GM18507 (cell line): ENCODE measurements at places on chromosomes 16 and 17.

DNA sequence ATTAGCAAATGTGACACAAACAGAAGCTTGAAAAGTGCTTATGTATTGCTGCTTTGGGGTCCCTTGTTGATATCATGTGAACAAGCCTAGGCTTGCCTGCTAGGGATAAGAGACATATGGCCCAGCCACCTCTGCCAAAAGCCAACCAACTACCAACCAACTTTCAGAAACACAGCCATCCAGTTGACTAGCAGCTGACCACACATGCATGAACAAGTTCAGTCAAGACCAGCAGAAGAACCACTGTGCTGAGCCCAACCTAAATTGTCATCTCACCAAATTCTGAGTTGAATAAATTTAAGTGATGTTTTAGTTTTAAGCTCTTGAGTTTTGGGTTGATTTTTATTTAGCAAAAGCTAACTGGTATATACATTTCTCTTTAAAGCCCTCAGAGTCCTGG lies 3.5 kb downstream of the ERN2 start:
- DNase-seq = no peak

GRCh38 chr17:59810894-59811153 lies 81.9 kb downstream of the TUBD1 start:
- DNase-seq = no peak

DNA sequence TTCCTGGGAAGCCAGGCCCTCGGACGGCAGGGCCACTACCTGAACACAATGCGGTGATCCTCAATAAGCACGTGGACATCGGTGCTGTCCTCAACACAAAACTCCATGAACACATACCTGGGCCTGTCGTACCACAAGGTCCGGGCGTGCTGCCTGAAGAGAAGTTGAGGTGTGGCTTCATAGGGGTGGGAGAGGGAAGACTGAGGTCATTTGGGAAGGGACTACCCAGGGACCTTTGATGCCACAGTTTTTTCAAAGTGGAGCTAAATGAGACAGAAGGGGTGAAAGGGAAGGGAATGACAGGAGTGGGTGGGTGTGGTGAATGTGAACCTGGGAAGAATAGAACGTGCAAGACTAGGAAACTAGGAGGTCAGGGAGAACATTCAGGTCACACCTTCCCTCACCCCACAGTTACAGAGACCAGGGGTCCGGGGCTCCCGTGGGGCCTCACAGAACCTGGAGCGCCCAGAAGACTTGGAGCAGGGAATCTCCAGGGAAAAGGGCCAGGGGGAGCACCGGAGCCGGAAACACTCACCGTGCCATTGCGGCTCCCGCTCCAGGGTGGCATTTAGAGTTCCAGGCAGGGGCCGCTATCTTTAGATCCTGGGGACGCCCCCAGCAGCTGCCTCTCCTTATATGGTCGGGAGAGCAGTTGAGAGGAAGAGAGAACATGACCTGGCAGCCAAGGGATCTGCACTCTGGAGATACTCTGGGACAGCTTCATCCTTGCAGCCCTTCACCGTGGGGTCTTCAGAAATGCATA lies at the start of gene PTGES3L:
Gene PTGES3L (minus strand): TSS at position 570 of the 763 bp plus-strand sequence. CDS start 27 bp downstream, at position 543.
- DNase-seq = no peak

DNA sequence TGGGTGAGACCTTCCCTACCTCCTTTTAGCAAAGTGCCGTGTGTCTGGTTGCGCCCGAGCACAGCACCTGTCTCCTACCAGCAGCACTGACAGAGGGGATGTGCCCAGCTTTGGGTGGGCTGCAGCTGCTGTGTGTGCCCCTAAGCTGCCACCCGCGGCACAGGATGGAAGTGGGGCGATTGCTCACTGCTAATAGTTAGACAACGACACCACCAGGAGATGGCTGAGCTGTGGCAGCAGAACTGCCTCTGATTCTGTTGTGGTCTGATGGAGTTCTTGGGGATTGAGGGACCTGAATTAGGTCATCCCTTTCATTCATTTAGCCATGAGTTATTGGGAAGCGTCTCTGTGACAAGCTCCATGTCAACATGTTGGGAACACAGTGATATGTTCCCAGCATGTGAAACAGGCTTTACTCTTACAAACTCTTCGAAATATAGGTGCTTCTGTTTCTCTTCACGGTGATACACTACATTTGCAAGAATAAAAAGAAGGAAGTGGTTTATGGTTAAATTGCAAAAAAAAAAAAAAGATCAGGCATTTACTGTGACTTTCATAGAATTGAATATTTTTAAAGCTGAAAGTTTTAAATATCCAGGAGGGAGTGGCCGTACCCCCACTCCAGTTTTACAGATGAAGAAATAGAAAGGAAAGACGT lies 184.4 kb downstream of the MAF start:
- DNase-seq = no peak

DNA sequence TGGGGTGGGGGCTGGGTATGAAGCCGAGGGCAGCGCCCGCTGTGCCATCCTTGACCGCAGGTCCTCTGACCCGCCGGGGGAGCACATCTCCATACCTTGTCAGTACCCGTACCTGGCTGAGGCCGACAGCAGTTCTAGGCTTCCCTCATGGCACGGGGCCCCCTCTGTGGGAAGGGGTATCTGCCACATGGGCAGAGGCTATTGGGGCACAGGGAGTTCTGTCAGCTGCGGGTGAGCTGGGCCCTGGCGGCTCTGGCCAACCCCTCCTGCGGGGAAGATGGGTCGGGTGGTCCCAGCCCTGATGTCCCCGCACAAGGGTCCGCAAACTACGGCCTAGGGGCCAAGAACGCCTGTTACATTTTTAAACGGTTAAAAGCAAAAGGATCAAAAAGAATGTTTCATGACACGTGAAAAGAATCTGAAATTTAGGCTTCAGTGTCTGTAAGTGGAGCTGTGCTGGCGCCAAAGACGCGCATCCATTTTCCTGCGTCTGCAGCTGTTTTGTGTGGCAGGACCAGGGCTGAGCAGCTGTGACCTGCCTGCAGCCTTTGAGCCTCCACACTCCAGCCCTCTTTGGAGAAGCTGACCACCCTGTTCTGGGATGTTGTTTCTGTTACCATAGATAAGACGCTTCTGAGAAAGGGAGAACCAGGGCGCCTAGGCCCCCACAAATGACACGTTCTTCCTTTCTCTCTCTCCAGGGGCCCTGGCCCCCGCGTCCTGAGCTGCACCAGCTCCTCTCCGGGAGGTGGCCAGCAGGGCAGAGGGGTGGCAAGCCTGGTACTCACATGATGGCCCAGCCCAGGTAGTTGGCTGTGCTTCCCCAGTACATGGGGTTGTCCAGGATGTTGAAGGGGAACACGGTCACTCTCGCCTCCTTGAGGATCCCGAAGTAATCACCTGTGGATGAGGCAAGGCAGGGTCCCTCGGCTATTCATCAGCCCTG lies 12.7 kb upstream of the RASD1 start:
- no peak for DNase-seq

DNA sequence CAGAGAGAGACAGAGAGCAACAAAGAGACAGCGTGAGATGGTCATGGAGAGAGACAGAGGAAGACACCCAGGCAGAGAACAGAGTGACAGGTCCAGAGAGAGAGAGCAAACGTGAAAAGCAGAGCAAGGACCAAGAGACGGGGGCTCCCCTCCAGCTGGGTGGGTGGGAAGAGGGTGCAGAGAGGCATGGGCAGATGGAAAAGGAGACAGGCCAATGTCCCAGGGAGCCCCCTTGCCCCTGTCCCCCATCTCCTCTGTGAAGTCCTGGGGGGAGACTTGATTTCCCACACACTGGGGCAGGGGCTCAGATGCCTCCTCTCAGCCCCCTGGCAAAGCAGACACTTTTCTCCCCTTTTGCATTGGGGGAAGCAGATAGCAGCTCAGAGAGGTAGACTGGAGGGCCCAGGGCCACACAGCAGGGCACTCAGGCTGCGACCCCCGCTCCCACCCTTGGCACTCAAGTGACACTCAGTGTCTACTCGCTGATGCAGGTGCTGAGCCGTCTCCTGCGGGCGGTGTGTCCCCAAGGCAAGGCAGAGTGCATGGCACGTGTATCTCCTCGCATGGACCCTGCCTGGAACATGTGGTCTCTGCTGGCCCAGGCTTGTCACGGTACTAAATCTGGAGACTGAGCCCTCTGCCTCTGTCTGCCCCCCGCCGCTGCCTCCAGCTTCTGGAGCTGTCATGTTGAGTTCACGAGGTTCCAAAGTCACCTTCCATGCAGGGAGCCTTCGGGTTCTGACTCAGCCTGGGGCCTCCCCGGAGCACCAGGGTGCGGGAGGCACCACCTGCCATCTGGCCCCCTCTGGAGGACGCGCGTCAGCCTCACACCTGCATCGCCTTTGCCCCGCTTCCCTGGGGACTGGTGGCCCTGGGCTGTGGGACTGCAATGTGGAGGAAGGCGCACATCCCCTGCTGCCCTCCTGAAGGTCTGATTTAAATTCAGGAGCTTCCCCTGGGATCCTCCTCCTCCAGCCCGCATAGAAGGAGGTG lies 215.9 kb upstream of the GSE1 start:
- no peak for DNase-seq

- DNase-seq = no peak
Observed at GRCh38 chr17:79803421-79803996, 6.6 kb upstream of the CBX8 start.

GRCh38 chr16:6682142-6682811 lies 650.4 kb upstream of the RBFOX1 start:
- DNase-seq = no peak

DNA sequence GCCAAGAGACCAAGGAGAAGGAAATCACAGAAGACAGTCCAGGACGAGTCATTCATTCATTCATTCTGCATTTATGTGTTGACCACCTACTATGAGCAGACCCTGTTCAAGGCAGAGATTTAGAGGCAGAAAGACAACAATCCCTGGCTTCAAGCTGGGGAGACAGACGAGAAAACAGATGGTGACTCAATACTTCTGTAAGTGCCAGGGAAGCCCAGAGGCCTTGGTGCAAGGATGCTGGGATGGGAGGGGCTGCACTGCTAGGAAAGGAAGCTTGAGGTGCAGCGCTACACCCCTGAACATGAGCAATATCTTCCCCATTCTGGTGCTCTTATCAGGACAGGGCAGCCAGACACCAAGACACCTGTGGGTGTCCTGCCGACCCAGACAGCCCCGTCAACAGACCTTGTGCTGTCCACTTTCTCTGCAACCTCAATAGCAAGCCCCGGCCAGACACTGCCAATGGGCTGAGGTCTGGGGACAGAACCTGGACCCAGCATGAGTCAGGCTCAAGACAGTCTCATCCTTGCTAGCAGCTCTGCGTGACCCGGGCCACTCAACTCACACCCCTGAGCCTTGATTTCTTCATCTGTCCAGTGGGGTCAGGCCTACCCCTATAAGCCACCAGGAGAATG lies 163.5 kb downstream of the COPRS start:
- no peak for DNase-seq

GRCh38 chr16:48409839-48410632 lies 24.8 kb upstream of the SIAH1 start:
- DNase-seq = no peak

DNA sequence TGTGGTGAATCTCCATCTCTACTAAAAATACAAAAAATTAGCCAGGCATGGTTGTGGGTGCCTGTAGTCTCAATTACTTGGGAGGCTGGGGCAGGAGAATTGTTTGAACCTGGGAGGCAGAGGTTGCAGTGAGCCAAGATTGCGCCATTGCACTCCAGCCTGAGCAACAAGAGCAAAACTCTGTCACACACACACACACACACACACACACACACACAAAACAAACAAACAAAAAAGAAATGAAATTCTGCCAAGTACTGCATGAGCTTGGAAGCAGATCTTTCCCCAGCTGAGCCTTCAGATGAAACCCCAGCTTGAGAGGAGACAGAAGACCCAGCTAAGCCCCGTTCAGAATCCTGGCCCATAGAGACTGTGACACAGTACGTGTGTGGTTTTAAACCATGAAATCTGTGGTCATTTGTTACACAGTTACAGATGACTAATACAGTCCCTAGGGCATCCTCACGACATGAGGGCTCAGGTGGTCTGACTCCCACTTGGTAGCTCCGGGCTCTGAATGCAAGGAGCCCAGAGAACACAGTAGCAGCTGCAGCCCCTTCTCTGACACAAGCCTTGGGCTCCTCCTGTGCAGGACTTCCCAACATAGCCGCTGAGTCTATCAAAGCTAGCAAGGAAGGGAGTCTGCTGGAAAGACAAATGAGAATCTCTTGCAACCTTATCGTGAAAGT lies 132.8 kb downstream of the SEC14L1 start:
- DNase-seq = no peak

- DNase-seq = no peak
Observed at GRCh38 chr16:23124315-23124714, 24.9 kb downstream of the USP31 start.

GRCh38 chr16:29024278-29024677 lies 39.4 kb downstream of the LAT start:
- no peak for DNase-seq

DNA sequence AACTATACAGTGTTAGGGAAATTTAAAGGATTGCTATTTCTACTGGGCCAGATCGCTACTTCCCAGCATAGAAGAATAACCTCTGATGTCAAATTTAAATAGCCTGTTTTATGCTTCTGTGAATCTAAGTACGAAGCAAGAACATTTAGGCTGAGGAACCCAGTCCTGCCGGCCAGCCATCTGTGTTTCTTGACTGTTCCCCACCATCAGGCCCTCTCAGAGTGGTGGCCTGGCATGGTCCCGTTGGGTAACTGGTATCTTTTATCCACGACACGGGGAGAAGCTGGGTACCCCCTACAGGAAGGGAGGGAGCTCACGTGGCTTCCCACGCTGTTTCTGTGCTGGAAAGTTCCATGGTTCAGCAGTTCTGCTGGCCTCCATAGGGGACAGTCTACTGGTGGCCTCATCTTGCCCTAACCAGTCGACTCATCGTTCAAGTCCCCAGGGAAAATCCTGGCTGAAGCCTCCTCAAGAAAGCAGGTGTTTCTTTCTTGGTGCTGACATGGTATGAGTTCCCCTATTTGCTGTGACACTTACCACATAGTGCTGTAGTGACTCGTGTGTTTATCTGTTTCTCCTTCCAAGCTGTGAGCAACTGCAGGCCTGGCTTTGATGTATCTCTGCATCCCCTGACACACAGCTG lies 201.7 kb upstream of the NLRP1 start:
- peak; percentile 25 for DNase-seq

GRCh38 chr17:82839617-82840292 lies at the start of gene ZNF750:
ZNF750 (minus strand) TSS chr17:82840022; CDS start chr17:82832454, 7,568 bp downstream.
- no peak for DNase-seq

DNA sequence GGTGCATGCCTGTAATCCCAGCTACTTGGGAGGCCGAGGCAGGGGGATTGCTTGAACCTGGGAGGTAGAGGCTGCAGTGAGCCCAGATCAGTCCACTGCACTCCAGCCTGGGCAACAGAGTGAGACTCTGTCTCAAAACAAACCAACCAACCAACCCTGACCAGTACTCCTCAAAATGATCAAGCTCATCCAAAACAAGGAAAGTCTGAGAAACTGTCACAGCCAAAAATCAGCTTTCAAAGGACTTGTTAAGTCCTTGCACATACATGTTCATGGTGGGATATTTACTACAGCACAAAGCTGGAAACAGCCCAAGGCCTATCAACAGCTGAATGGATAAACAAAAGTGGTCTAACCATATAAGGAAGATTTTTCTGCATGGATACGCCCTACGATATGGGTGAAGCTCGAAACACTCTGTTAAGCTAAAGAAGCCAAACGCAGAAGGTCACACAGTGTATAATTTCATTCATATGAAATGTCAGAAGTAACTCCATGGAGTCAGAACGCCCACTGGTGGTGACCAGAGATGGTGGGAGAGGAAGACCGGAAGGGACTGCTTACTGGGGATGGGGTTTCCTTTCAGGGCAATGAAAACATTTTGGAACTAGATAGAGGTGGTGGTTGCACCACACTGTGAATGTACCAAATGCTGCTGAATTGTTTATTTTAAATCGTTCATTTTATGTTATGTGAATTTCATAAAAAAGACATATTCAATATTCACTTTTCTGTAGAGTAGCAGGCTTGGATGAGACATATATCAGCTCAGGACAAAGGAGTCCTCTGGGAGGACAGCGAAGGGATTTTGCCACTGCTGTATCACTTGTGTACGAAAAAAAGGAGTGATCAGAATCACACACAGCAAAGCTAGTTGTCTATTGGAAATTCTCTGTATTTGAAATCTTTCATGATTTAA lies 17.7 kb downstream of the CCL17 start:
- DNase-seq = no peak
